ENCODE measurements at places on chromosomes 6 and 20.
A peak's percentile ranks its signal among the peaks of the same experiment; 100 is the strongest.

DNA sequence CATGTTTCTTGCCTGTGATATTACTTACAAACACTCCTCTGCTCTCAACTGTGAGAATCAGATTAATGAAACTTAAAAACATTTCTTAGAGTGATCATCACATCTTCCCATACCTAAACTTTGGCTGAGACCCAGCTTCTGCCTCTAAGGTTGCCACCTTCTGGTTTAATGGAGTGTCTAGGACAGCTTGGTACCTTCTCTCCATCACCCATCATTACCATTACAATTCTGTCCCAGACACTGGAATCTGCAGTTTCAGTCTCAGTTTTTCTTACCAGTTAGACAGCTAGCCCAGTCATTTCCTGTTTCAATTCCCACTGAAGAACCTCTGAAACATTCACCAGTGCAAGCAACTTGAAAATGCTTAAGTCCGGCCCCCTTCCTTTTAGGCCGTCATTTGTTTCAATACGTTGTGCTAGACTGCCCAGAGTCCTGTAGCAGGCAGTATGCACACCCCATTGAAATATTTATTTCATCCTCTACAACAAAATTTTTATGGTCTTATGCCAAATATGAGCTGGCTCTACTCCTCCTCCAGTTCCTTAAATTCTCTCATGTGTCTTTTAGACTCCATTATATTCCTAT lies 107.0 kb upstream of the FOXO3 start:
- H3K4me3 ChIP-seq, result no peak overlapping the region
- H3K27ac ChIP-seq, result no peak overlapping the region
- H3K4me1 ChIP-seq, result no peaks in the 10 kb centered on the region
- no peaks in the 10 kb centered on the region for H3K36me3 ChIP-seq

- H3K4me1 ChIP-seq, result peaks cover 4% of the 10 kb centered on the region
- H3K36me3 ChIP-seq, result no peaks in the 10 kb centered on the region
- peak; percentile 55 for DNase-seq
- H3K27ac ChIP-seq, result peak overlapping the region; percentile 25
- H3K27me3 ChIP-seq, result no peaks in the 10 kb centered on the region
Measured at GRCh38 chr6:87944541-87944954, 103.1 kb upstream of the SPACA1 start.

- no peaks in the 10 kb centered on the region for H3K27me3 ChIP-seq
- H3K4me1 ChIP-seq, result no peaks in the 10 kb centered on the region
- no peak overlapping the region for H3K4me3 ChIP-seq
- no peak for DNase-seq
- H3K27ac ChIP-seq, result no peak overlapping the region
Measured at GRCh38 chr6:47221565-47221964, 88.1 kb downstream of the TNFRSF21 start.

GRCh38 chr6:33901822-33902456 lies 98.1 kb upstream of the MLN start:
- H3K27me3 ChIP-seq, result peaks cover 99% of the 10 kb centered on the region
- H3K4me3 ChIP-seq, result no peak overlapping the region
- H3K4me1 ChIP-seq, result no peaks in the 10 kb centered on the region
- H3K36me3 ChIP-seq, result no peaks in the 10 kb centered on the region
- no peak for DNase-seq

DNA sequence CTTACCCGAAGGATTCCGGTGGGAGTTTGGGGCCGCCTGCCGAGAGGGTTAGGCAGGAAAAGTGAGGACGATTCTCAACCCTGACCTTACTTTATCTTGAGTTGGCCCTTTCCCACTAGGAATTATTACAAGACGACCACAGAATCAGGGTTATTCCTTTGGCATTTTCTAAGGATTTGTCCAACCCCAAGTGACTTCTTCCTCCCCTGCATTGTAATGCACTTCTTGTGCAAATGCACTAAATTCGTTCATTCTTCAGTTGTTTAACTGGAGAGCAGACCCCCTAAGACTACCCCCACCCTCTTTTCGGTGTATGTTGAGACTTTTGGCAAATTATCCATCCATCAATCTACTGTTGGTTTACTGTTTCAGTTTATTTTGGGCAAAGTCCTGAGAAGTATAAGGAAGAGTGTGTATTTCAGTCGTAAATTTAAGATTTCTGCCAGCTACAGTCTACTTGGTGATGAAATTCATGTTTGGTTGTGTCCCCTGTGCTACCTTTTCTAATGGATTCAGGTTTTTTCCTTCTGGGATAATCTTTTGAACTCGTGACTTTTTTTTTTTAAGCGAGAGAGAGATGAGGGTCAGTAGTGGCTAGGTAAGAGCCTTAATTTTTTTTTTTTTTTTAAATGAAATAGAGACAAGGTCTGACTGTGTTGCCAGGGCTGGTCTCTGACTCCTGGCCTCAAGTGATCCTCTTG lies 611 bp upstream of the TMEM217 start:
- no peak for DNase-seq
- no peaks in the 10 kb centered on the region for H3K36me3 ChIP-seq
- H3K4me1 ChIP-seq, result peaks cover 25% of the 10 kb centered on the region
- H3K27me3 ChIP-seq, result no peaks in the 10 kb centered on the region
- H3K27ac ChIP-seq, result peak overlapping the region; percentile 75
- H3K4me3 ChIP-seq, result peak overlapping the region; percentile 95

- DNase-seq, result no peak
- H3K36me3 ChIP-seq, result peaks cover 22% of the 10 kb centered on the region
- peak overlapping the region; percentile 84 for H3K27ac ChIP-seq
- H3K27me3 ChIP-seq, result no peaks in the 10 kb centered on the region
Measured at GRCh38 chr20:528923-529604, 14.5 kb downstream of the CSNK2A1 start.

GRCh38 chr20:4043796-4044195 lies 28.4 kb upstream of the RNF24 start:
- peaks cover 25% of the 10 kb centered on the region for H3K4me1 ChIP-seq
- no peak for DNase-seq
- H3K36me3 ChIP-seq, result no peaks in the 10 kb centered on the region
- no peaks in the 10 kb centered on the region for H3K27me3 ChIP-seq

GRCh38 chr6:162625846-162626540 lies 101.6 kb downstream of the PRKN start:
- peaks cover 31% of the 10 kb centered on the region for H3K27me3 ChIP-seq
- no peaks in the 10 kb centered on the region for H3K36me3 ChIP-seq
- no peak for DNase-seq
- no peaks in the 10 kb centered on the region for H3K4me1 ChIP-seq
- no peak overlapping the region for H3K4me3 ChIP-seq
- no peak overlapping the region for H3K27ac ChIP-seq

DNA sequence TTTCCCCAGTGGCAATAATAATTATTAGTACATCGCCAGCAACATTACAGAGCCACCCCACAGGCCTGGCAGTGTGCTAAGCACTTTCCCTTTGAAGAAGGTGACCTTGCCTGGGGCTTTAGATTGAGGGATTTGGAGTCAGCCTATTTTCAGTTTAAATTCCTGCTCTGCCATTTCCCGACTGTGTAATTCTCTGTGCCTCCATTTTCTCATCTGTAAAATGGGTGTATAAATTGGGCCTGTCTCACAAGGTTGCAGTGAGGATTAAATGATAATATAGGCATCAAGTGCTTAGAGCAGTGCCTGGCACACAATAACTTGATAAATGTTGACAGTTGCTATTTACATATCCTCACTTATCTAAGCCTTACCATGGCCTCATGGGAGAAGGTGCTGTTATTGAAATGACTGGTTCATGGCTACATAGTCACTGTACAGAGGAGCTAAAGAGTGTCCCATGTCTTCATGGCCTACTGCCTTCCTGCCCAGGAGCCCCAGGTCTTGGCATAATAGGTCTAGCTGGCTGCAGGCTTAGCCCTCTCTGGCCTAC lies 5.1 kb upstream of the SCRT2 start:
- no peak for DNase-seq
- peaks cover 90% of the 10 kb centered on the region for H3K27me3 ChIP-seq
- H3K36me3 ChIP-seq, result no peaks in the 10 kb centered on the region
- no peak overlapping the region for H3K27ac ChIP-seq
- H3K4me1 ChIP-seq, result no peaks in the 10 kb centered on the region
